ENCODE measurements at places on chromosomes 5 and 9. TPM values are rescaled to one million over a fixed set of nuclear protein-coding genes. Genes with fewer than 3 reads are reported as not detected.
A peak's percentile ranks its signal among the peaks of the same experiment; 100 is the strongest.

DNA sequence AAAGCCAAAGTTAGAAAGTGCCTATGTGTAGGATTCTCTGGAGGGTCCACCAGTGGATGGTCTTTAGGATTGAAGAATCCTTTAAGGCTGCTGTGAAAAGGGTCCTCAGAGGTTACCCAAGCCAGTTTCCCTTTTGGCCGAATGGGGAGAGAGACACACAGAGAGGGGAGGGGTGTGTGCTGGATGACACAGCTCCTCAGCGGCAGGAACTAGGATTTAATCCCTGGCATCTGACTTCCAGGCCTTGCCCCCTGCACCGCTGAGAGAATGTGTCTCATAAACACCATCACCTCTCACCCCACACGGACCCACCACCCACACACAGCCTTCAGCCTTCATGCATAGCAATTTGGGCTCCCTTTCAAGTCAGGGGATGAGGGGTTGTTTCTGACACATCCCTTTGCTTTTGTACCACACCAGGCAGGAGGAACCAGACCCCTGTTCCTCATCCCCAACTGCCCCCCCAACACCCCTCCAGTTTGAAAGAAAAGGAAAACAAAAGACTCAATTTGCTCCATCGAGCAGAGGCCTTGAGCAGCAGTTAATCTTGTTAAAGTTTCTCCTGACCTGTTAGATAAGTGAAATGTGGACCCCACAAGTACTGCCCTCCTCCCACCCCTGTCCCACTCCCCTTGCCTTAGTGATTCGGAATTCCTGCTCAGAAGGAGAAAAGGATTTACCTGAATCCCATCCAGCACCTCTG, 4.0 kb downstream of the PAPPA start:
- no peak for DNase-seq
- H3K4me1 ChIP-seq, result peaks cover 78% of the 10 kb centered on the region
- H3K27me3 ChIP-seq, result no peaks in the 10 kb centered on the region
- H3K27ac ChIP-seq, result peak overlapping the region; percentile 97

DNA sequence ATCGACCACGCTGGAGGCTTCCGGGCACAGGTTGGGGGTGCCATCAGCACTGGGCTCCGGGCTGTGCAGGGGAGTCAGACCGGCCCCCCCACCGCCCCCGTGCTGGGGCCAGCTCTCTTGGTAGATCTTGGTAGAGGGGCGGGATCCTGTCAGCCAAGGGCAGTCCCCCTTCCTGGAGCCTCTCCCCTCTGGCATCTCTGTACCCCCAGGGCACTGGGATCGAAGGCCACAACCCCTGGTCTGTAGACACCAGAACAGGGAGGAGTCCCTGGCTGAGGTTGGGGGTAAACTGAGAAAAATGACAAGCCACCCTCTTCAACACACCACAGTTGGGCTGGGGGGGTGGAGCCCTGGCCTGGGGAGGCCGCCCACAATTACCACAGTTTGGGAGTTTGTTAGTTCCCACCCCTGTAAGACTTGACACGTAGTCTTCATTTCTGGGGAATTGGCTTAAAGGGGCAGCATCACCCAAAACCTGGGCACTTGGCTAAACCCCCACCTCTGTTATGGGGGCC, 882 bp downstream of the CERCAM start:
- peak overlapping the region; percentile 78 for H3K27ac ChIP-seq
- peaks cover 27% of the 10 kb centered on the region for H3K4me1 ChIP-seq
- H3K4me3 ChIP-seq, result peak overlapping the region; percentile 82

- no peak overlapping the region for H3K27ac ChIP-seq
- H3K27me3 ChIP-seq, result no peaks in the 10 kb centered on the region
- H3K4me1 ChIP-seq, result no peaks in the 10 kb centered on the region
- DNase-seq, result no peak
- H3K4me3 ChIP-seq, result no peak overlapping the region
Measured at GRCh38 chr5:75482482-75482881, 28.9 kb downstream of the CERT1 start.

- H3K36me3 ChIP-seq, result no peaks in the 10 kb centered on the region
- H3K27me3 ChIP-seq, result peaks cover 40% of the 10 kb centered on the region
- H3K4me3 ChIP-seq, result no peak overlapping the region
- H3K27ac ChIP-seq, result no peak overlapping the region
- H3K4me1 ChIP-seq, result no peaks in the 10 kb centered on the region
Measured at GRCh38 chr5:129069292-129069691, 25.3 kb upstream of the ISOC1 start.

LIFR gene
- 5.9 TPM for total RNA-seq

NXNL2 gene
- total RNA-seq, result 0.36 TPM

TEX48 gene
- not detected for total RNA-seq

Measured in chondrocyte (in vitro differentiated cells).